ENCODE measurements at places on chromosomes 1 and 21.

- peak; percentile 87 for DNase-seq
Measured at GRCh38 chr1:11691928-11692711, 610 bp downstream of the DRAXIN start.

DNA sequence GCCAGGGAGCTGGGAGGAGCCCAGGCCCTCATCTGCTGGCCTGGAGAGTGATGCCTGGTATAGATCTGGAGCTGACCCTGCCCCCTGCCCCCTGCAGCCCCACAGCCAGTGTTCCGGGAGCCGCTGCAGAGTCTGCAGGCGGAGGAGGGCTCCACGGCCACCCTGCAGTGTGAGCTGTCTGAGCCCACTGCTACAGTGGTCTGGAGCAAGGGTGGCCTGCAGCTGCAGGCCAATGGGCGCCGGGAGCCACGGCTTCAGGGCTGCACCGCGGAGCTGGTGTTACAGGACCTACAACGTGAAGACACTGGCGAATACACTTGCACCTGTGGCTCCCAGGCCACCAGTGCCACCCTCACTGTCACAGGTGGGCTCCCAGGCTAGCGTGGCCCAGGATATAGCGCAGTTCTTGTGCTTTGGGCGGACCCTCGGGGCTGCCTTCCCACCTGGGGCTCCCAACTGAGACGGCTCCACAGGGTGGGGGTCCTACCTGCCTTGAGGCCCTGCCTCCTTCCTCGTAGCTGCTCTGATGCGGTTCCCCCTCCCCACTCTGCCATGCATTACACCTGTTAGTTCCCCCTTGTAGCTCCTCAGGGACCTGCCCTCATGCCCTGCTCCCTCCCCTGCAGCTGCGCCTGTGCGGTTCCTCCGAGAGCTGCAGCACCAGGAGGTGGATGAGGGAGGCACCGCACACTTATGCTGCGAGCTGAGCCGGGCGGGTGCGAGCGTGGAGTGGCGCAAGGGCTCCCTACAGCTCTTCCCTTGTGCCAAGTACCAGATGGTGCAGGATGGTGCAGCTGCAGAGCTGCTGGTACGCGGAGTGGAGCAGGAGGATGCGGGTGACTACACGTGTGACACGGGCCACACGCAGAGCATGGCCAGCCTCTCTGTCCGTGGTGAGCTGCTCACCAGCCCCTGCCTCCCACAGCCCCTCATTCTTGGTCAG lies 98.7 kb downstream of the OBSCN start:
- no peak for DNase-seq

DNA sequence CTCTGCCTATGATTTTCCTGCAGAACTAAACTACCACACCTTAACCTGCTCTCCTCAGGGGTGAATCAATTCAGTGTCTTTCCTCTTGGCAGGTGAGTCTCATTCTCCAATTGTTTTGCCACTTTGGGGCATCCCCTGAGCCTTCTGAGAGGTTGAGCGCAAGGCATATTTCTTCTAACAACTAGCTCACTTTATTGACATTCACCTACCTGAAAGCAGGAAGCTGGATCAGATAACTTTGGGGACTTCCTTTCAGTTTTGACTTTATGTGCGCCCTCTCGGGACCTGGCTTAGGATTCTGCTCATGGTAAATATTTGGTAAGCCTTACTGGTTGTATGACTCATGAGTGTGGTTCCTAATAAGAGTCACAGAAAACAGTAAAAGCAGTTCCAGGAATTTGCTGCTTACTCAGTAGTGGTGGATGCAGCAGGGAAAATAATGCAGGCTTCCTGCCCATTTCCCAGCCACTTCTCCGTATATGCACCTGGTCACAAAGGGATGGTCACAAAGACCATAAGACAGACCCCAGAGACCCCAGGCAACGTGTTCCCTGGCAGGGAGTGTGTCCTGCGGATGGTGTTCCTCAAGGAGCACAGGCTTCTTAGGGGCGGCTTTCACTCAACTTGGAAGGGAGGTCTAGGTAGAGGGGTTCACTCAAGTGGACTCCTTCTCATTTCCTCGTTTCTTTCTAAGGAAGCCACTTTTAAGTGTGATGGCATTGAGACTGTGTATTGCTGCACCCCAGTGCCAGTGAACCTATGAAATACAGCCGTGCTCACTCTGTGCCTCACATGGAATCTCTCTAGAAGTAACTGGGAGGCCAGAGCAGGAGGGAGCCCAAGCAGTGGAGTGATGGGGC lies 22.0 kb upstream of the BATF3 start:
- no peak for DNase-seq

- no peak for DNase-seq
Measured at GRCh38 chr1:217418269-217419193, 212.4 kb downstream of the GPATCH2 start.

GRCh38 chr1:90924982-90925381 lies 96.9 kb downstream of the ZNF644 start:
- no peak for DNase-seq

GRCh38 chr1:228691211-228691610 lies 44.1 kb upstream of the RHOU start:
- no peak for DNase-seq

DNA sequence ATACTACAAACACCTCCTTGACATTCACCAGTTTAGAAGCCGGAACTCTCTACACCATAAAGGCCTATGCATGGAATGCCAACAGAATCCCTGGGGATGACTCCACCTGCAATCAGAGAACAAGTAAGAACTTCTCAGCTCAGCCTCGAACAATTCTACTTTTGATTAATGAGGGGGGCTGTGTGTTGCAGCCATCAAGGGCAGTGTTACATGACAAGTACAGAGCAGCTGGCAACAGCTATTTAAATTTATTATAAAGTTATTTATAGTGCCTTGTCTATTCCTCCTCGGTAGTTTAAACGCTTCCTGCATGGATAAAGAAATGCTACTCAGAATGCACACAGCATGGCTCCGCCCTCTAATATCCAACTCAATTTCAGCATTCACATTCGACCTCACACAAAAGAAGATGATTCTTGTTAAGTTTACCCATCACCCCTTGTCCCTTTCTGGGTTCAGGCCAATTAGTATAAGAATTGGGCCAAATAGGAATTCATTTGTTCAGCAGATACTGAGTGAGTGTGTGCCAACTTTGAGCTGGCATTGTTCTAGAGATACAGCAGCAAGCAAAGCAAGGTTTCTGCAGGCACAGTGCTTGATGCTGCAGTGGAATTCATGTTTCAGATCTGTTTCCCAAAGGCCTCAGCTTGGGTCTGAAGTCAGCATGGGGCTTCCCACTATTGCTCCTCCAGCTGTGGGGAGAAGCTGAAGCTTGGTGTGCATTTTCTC lies 6.4 kb downstream of the FNDC7 start:
- DNase-seq, result no peak
